Stromal cell of bone marrow (primary cell): ENCODE measurements at places on chromosomes 2 and 18.

DNA sequence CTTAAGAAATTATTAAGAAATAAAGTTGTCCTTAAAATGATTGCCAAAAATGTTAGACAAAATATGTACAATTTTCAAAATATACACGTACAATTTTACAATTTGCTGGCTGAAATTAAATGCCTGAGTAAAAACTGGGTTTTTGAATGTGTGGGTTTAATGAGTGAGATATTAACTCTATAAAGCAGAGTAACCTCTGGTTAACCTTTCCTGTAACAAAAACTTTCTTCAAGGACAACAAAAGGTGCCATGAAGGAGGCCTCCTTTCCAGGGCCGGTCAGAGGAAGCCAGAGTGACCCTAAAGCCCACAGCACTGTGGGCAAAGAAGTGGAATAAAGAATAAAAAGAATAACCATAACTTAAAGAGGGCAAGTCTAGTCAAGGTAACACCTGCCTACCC lies 16.5 kb upstream of the MAL start:
- DNase-seq = no peak

- DNase-seq = peak; percentile 54
These were observed 228.6 kb upstream of the ID2 start for GRCh38 chr2:8452979-8453903.

GRCh38 chr2:68178954-68179627 lies 21.4 kb downstream of the PNO1 start:
- DNase-seq = no peak

DNA sequence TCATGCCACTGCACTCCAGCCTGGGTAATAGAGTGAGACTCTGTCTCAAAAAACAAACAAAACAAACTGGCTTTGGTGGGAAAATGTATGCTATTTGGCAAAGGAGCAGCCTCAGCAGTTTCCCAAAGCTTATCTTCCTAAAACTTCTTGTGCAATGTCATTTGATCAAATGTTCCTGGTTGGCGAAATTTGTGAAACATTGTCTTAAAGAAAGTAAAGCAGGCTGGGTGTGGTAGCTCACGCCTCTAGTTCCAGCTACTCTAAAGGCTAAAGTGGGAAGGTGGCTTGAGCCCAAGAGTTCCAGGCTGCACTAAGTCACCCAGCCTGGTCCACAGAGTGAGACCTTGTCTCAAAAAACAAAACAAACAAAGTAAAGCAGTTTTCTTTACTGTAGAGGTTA lies 17.3 kb upstream of the TAF4B start:
- DNase-seq = no peak

- no peak for DNase-seq
These were observed 232.7 kb downstream of the ALPK2 start for GRCh38 chr18:58396144-58396543.

DNA sequence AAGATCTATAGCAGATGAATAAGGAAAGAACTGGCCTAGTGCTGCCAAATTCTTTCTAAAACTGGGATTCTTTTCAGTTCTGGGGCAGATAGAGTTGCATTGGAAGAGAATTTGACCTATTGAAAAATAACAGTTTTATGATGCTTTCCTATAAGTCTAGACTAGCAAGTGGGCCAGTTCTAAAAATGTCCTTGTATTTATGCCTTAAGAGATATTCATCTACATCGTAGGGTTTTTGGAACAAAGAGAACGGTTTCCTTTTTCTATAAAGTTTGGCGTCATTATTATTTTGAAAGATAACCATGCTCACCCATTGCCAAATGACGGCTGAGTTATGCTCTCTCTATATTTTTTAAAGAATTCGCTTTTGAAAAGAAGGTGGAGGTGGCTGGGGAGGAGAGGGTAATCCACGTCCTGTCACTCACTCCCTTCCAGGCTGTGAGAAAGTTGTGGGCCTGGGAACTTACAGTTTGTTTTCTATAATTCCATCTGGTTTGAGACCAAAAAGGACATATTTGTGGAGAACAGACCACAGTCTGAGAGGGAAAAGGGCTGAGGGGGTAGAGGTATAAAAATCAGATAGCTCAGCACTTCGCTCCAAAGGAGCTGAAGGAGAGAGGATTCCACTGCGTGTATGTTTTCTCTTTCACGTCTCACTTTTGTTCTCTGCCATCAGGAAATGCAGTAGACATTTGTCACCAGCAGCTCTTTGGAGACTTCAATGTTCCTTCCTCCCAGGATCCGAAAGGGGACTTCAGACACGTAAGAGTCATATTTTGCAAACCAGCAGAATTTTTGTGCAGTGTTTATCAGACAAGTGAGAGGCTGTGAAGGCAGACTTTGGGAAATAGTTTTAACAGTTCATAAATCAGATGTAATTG lies 281.9 kb upstream of the FN1 start:
- no peak for DNase-seq

DNA sequence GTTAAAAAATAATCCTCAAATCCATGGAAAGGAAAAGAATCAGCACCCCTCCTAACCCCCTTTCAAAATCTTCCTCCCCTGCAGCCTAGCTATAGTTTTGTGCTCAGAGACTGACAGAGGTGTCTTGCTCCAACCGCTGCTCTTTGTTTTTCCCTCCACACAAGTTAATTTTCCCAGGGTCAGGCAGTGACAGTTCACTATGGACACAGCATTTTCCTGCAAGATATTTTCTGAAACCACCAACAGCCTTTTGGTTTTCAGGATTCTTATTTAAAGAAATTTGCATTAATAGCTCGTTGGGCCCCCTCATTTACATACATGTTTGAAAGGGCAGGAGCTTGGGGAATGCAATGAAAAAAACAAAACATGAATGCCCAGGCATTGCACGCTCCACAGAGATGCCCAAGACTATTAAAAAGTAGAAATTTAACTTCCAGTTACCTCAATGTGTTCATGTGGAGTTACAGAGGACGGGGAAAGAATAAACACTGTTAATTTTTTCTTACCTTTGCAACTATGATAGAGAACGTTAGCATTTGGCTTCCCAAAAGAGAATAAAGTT lies 71.4 kb upstream of the CXCR4 start:
- no peak for DNase-seq

DNA sequence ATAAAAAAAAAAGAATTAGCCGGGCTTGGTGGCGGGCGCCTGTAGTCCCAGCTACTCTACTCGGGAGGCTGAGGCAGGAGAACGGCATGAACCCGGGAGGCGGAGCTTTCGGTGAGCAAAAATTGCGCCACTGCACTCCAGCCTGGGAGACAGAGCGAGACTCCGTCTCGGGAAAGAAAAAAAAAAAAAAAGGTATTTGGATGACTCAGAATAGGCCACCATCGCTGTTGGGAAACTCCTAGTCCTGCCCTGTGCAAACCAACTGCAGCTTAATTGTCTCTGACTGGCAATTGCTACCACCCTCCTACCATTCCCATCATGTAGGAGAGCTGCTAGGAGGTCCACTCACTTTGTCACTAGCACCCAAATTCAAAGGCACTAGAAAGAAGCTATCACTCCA lies 43.5 kb downstream of the ATP8B1 start:
- DNase-seq = no peak

GRCh38 chr2:33034784-33035183 lies 88.0 kb downstream of the LTBP1 start:
- DNase-seq = peak; percentile 48

- DNase-seq = peak; percentile 20
These were observed 1.1 kb upstream of the SEH1L start for GRCh38 chr18:12946549-12947284.

- DNase-seq = no peak
These were observed 105.8 kb downstream of the GALNT14 start for GRCh38 chr2:31032475-31032874.

DNA sequence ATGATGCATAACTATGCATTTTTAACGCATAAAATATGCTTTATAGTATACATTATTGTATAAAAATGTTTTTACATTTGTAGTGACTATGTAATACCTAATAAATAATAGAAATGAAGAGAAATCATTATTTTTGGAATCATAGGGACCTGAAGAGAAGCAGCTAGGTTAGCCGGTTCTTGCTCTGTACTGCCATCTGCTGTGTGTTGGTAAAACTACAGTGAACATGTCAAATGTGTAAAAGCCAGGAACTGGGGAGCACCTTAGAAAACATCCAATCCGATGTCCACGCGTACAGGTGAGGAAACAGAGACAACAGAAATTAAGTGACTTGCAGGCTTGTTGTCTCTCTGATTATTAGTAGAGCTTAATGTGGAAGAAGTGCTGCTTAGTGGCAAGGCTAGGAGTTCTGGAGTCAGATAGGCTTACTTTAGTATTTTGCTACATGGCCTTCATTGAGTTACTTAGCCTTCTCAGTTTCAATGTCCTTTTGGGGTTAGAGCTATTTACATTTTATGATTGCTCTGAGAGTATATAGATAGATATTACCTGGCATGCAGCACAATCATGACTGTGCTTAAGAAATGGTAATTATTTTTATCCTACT lies 386.5 kb downstream of the DLGAP1 start:
- DNase-seq = peak; percentile 16

- DNase-seq = no peak
These were observed 12.8 kb downstream of the IL18RAP start for GRCh38 chr2:102435741-102436140.

DNA sequence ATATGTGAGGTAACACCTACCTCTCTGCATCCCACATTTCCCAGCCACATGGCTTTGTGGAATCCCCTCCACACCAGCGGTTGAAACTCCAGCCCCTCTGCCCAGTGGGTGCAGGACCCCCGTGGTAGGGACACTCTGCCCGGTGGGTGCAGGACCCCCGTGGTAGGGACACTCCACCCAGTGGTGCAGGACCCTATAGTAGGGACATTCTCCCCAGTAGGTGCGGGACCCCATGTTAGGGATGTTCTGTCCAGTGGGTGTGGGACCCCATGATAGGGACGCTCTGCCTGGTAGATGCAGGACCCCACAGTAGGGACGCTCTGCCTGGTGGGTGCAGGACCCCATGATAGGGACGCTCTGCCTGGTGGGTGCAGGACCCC lies 11.5 kb downstream of the COPS9 start:
- no peak for DNase-seq

DNA sequence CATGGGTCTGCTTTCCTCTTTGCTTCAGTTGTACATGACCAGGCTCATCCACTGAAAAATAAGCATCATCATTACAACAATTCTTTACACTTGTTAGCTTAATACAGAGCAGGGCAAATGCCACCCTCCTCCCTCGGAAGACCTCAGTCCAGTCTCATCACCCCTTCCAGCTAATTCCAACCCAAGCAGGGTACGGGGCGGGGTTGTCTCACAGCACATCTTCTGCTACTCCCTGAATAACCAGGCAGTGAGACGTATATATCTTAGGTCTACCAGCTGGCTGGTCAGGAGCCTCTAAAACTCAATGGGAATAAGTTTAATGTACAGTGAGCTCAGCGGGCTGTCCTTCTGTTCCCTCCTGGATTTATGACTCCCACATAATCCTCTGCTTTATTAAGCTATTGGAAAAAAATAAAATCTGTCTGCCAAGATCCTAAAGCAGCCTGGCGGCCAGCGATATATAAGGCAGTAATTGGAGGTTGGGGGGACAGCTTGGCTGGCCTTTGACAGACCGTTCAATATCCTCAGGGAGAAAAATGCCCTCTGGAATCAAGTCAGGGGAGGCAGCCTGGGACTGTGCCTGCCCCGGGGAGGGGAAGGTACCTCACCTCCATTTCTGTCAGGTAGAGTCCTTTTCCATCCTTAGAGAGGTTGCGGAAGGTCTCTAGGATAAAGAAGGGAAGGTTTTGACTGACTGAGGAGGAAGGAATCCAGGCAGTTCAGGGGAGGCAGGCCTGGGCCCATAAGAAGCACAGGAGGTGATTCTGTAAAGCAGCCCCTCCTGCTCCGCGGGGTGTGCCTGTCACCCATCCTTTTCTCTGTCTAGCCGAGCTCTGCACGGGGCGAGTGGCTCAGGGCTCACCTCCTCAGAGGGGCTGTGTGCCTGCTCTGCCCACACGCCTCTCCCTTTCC lies 76.3 kb downstream of the CAPN13 start:
- DNase-seq = no peak

- no peak for DNase-seq
These were observed 298.4 kb downstream of the LPIN1 start for GRCh38 chr2:12044857-12045256.
